Activated naive CD4-positive, alpha-beta T cell (primary cell): ENCODE measurements at places on chromosomes 2 and 18.

DNA sequence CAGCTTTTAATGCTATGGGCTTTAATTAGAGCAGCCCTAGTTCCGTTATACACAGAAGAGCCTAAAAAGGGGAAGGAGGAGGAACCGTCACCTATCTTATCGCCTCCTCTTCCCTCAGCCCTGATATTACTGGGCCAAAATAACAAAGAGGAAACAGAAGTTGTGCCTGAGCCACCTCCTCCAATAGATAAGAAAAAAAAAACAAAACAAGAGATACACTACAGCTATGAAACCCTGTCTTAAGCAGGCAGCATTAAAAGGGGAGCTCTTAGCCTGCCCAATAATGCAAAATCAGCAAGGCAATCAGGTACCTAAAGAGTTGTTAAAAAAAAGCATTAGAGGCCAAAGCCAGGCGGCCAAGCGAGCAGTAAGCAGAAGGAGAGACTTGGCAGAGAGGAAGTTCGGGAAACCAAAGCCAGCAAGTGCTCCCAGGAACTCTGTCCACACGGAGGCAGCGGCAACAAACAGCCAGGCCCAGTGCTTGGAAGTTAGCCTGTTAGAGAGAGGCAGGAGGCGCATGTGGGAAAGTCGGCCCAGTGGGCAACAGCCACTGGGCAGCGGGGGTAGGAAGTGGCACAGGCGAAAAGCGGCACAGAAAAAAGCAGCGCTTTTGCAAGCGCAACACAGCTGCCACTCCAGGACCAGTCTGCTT, 41.8 kb upstream of the PDK1 start:
- no peak for DNase-seq

DNA sequence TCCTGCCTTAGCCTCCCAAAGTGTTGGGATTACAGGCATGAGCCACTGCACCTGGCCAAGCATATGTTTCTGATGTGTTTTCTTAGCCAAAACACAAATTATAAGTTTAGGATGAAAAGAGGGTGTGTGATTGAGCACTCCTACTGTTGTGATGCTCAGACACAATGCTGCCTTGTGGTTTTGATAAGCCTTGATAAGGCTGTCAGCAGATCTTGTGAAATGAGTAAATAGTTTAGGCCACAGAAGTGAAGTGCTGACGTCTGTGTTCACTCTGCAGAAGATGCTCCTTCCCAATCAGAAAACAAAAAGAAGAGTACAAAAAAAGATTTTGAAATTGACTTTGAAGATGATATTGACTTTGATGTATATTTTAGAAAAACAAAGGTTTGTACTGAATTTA, 24.3 kb downstream of the NCAPH start:
- no peak for DNase-seq

GRCh38 chr2:24744356-24744755, 48.8 kb downstream of the PTRHD1 start:
- no peak for DNase-seq

- no peak for DNase-seq
Observed at GRCh38 chr2:320561-320960, 32.7 kb upstream of the ALKAL2 start.

DNA sequence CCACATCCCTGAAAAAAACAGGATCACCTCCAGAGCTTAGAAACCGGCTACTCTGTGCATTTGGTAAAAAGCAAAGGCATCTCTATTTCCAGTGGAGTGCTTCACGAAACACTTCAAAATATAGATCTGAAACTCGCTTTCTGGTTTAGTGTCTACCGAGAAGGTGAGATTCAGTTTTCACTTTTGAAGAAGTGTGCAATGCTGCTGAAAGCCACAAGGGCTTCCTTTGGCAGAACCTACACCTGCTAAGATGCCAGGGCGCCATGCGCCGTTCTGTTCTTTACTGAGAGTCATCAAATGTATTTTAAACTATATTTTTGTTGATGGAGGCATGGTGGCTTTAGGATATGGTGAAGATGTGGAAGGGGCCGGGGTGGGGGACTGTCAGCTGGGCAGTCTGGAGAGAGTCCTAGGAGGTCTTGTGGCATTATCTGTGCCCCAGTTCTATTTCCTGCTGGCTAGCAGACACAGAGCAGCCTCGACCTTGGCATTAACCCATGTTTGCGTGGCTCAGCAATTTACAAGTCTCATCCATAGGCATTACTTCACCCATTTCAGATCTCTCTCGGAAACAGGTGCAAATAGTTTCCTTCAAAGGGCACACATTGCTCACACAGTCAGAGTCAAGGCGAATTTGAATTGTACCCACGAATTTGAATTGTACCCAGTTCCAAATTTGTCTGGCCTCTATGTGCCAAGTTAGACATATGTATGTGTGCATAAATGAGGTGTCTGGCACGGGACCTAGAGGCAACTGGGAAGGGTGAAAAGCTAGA, 46.7 kb upstream of the KCNF1 start:
- DNase-seq = no peak
